ENCODE measurements at places on chromosomes 3 and 15.

DNA sequence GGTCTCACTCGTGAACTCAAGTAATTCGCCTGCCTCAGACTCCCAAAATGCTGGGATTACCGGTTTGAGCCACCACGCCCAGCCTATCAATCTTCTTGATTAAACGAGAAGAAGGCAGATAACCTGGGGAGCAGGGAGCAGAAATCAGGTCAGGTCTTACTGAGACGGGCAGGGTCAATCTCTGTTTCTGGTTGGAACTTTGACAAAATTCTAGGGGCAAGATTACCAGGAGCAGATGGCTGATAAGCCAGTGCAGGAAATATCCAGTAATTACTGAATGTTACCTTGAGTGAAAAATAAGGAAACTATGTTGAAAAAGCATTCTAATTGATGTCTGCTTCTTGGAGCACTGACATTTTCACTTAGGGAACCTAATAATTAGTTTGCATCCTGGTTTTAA is 24.4 kb upstream of the GOLM2 start:
- no peak for DNase-seq

DNA sequence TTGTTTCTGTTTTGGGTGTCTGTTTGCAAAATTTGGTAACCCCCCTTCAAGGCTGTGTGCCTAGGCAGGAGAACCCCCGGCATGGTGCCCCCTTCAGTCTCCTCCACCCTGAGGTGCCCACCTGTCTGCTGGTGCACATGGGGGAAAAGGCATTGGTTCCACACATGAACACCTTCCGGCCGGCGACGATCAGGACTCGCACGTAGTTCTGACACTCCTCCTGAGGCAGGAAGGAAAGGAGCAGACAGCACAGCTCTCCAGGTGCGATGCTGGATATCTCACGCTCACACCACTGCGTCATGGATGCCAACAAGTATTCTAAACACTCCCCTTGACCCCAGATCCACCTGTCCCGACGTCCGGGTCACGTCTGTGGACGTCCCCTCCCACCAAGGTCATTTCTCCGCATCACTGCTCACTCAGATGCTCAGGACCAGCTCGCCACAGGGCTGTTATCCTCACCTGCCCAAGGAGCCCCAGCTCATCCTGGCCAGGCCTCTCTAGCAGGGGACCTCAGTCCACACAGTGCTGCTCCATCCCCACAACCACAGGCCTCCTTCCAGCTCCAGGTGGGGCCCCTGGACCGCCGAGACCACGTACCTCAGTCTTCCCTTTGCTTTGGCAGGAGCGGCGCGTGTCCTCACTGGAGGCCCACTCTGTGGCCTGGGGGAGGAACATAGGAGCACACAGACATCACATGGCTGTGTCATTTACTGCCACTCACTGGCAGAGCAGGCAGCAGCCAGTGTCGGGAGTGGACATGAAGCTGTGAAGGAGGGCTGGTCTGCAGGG is 99.0 kb downstream of the SEMA5B start:
- no peak for DNase-seq

DNA sequence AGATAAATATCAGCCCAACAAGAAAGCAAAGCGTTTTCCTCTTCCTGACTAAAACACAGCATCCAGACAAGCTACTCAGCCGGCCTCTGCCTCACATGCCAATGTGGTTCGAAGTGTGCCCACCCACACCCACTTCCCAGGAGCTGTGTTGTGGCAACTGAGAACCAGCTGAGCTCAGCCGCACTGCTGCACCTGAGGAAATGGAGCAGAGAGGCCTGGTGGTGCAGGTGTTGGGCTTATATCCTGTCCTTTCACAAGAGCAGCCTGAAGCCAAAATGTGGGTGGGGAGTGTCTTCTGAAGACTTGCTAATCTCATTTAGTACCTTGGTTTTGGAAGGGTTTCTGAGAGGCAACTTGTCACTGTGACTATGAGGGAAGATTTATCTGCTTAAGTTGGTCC is 23.0 kb upstream of the RETNLB start:
- no peak for DNase-seq

- no peak for DNase-seq
These were observed 178.3 kb upstream of the PLSCR5 start for GRCh38 chr3:146783446-146783845.

DNA sequence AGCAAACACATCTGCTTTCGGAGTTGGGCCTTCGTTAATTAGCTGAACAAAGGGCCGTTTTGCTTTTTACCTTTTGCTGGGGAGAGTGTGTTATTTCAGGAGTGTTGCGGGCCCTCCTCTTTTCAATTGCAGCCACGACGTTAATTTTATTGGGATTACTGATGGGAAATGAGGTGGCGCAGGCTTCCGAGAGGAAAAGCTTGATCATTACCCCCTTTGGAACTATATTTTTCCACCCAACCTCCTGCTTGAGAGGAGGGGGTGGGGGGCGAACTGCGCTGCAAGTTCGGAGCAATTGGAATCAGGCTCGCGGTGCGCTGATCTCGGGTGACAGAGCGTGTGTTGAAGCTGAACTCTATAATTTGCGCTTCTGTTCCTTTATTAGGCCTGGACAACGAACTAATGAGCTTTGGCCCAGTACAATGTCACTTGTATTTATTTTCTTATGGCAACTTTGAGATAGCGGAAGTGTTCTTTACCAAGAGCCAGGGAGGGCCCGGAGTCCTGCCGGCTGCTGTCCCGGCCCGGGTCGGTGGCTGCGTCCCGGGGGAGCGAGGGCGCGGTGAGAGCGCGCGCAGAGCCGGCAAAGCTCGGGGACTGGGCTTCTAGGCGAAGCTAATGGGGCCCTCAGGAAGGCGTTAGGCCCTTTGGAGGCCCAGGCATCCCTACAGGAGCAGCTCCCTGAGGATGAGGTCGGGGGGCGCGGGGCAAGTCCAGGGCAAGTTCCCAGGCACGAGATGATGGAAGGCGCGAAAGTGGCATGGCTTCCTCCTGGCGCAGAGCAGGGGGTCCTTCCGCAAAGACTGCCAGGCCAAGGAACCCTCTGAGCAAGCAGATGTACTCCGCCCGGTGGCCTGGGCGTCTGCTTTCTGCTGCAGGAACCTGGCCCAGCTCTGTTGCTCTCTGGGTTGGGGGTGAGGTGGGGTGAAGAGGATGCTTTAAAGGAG is 12.9 kb downstream of the NR2F2 start:
- no peak for DNase-seq

GRCh38 chr3:162629372-162629771 is 1132.8 kb downstream of the OTOL1 start:
- DNase-seq: no peak

DNA sequence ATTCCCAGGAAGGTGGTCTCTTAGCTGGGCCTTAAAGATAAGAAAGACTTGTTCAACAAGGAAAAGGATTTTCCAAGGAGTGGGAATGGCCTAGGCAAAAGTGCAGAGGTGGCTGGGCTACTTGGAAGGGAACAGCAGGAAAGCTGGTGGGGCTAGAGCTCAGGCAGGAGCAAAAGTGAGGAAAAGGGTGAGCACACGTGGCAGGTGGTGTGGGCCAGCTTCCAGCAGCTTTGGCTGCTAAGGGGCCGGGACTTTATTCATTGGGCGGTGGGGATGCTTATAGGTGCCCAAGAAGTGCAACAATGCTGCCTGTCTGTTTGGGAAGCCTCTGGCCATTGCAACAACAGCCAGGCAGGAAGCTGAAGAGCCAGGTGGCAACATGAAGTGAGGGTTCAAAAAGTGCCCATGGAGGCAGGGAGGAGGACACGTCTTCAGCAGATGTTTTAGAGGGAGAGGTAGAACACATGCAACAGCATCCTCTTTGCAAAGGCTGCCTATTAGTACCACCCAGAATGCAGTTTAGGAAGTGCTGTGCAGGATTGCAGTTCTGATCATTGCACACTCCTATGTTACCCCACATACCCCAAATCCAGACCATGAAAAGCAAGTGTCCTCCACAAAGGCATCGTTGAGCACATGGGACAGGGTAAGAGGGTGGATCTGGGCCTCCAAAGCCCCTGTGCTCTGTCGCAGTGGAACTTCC is 13.8 kb downstream of the ALDH1A3 start:
- no peak for DNase-seq

DNA sequence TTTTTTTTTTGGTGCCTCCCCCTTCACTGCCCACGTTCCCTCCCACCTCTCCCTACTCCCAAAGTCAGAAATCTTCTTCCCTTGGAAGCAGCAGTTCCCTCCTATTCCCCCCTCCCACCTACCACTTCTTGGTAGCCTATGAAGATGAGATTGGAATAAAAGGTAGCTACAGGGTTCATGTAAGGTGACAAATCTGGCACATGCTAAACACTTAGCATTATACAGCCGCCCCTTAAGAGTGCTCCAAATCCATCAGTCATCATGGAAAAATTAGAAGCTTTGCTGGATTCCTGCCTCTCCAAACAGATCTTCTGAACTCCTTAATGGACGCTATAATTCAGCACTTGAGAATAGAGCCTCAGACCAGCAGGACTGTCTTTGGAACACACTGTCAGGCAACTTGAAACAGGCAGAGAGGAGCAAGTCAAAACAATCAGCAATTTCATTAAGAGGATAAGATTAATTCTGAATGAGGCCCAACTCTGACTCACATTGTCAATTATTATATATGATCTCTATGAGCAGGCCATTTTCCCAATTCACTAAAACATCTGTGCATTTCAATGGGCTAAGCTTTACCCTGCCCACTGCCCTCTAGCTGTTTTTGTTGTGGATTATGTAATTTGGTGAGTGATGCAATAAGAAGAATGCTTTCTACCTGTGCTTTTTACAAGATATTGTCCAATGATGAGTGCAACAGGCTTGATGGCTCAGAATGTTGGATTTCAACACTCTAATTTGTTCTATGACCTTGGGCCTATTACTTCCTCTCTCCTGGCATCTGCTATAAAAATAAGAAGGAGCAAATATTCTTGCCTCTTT is 34.6 kb upstream of the SPRED1 start:
- no peak for DNase-seq

- DNase-seq: no peak
These were observed 3.1 kb downstream of the PLD1 start for GRCh38 chr3:171807129-171807675.

DNA sequence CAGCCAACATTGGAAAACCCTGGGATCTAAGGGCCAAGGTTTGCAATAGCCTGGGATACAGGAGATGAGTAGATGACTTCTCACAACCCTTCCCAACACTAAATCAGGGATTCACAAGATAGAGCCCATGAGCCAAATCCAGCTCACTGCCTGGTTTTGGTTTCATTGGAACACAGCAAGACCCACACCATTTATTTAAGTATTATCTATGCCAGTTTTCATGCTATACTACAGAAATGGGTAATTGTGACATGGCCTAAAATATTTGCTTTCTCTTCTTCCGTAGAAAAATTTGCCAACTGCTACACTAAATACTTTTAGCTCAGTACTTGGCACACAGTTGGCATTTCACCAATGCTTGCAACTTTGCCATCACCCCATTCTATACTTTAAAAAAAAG is 132.0 kb upstream of the LMCD1 start:
- no peak for DNase-seq

DNA sequence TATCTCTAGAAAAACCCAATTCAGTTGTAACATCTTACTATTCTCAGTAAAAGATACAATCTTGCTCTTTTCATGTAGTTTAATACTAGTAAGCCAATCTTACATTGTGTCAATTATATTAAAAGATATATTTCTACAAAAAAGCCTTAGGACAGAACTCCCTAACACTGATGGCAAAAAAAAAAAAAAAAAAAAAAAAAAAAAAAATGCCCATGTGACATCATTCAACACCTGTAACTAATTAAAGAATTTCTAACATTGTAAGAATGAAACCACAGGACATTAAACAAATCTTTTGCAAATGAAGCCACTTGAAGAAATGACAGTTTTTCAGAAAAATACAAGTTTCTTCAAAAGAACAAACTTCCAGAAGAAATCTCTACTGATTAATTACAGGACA is 119.8 kb downstream of the SUCLG2 start:
- DNase-seq: no peak

- no peak for DNase-seq
These were observed 271.3 kb upstream of the TPM1 start for GRCh38 chr15:62771234-62771633.

- DNase-seq: no peak
These were observed 48.7 kb downstream of the BFSP2 start for GRCh38 chr3:133448478-133449122.

- DNase-seq: no peak
These were observed 84.1 kb downstream of the ST6GAL1 start for GRCh38 chr3:187014417-187014864.

DNA sequence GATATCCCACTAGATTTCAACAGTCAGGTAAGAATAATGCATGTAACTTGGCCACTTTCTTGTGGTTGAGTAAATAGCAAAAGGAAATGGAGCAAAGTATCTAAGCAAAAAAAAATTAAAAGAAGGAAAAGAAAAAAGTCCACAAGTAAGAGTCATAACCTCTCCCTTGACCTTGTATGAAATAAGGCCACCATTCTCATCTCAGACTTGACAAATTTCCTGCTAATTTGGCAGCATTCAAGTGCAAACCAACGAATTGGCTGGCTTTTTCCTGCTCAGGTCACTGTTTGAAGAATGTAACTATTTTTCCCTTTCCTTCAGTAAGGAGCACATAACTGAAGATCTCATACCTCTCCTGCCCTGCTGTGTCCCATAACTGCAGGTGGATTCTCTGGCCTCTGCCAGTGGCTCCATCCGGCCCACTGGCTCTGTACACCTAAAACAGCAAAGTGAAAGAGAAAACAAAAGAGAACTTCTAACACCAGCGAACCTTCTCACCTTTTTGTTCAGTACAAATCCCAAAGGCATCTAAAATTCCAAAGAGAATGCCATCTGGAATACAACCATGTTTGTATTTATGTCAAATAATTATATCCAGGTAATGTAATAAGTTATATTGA is 33.4 kb upstream of the RSL24D1 start:
- no peak for DNase-seq

DNA sequence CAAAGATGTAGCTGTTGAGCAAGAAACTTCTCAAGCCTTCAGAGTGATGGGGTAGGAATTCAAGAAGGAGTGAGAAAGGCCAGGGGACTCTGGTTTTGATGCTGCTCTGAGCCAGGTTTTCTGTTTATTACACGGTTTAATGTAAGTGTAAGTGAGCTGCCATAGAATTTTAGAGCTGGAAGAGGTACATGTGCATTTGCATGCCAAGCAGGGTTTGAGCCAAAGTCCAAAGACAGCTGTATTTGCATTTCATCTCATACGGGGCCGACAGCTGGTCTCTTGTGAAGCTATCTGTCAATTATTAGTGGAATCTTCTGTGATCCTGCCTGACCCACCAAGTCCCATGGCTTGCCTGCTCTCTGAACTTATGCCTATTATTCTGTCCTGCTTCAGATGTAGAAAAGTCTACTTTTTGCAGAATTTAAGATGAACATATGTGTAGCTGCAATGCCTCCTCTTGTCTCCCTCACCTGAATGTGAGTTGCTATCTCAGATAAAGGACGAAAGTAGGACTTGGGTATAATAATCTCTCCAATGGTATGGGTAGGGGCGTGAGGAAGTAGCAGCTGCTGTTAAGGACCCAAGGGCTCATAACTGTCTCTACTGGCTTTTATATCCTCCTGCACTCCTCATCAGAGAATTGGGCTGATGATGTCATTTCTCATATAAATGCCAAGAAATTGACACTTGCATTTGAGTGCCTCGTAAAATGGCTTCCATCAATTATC is 160.0 kb downstream of the SQOR start:
- no peak for DNase-seq

- no peak for DNase-seq
These were observed 81.1 kb downstream of the RAD18 start for GRCh38 chr3:8882171-8882593.

GRCh38 chr15:57505056-57505715 is 86.5 kb upstream of the MYZAP start:
- DNase-seq: no peak

- DNase-seq: no peak
These were observed 71.7 kb downstream of the COL8A1 start for GRCh38 chr3:99710094-99710493.

Measured in stimulated activated CD8-positive, alpha-beta memory T cell treated with anti-CD3 and anti-CD28 coated beads, Interleukin-4, amount 100 ng/mL, for 1 hour (primary cell).